ENCODE measurements at places on chromosomes 7 and 10.
A peak's percentile ranks its signal among the peaks of the same experiment; 100 is the strongest.

GRCh38 chr10:22503315-22504088 lies 158.2 kb downstream of the SPAG6 start:
- DNase-seq: peak; percentile 25

- peak; percentile 23 for DNase-seq
Measured at GRCh38 chr10:118543714-118544400, 51.6 kb downstream of the PRLHR start.

- DNase-seq: peak; percentile 48
Measured at GRCh38 chr10:11424456-11425295, 186.8 kb downstream of the USP6NL start.

- DNase-seq: no peak
Measured at GRCh38 chr7:44911911-44912310, 26.6 kb upstream of the PURB start.

DNA sequence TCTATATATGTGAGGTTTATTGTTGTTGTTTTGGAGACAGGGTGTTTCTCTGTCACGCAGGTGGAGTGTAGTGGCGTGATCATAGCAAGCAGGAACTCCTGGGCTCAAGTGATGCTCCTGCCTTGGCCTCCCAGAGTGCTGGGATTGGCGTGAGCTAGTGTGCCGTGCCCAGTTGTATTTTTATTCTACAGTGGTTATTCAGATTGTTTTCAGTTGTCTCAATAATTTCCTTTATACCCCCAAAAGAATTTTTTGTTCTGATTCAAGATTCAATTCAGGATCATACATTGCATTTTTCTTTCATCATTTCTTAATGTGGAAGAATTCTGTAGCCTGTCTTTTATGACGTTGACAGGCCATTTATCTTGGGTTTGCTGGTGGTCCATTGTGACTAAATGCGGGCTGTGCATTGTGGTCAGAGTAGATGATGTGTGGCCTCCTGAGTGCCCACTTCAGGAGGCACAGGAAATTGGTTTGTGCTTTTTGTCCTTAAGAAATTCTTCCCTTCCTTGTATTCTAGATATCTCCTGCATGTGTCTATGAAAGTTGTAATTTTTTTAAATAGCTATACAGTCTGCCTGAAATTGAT lies 22.9 kb downstream of the RBM33 start:
- no peak for DNase-seq

- DNase-seq: no peak
Measured at GRCh38 chr10:10687751-10688150, 329.9 kb upstream of the CELF2 start.

DNA sequence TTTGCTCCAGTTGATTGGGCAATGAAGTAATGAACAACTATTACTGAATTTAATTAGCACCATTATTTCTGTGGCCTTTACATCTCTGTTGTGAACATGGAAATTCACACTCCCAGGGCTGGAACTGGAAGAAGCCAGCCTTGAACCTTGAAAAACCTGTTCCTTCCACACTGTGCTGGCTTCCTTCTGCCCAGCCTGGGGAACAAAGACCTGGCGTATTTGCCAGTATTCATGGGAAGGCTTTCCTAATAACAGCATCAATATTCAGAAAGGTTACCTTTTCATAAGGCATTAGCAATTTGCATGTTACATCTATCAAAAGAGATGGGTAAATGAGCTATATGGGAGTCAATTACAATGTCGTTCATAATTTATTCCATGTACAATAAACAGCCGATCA lies 1.3 kb downstream of the C10orf90 start:
- DNase-seq: no peak

DNA sequence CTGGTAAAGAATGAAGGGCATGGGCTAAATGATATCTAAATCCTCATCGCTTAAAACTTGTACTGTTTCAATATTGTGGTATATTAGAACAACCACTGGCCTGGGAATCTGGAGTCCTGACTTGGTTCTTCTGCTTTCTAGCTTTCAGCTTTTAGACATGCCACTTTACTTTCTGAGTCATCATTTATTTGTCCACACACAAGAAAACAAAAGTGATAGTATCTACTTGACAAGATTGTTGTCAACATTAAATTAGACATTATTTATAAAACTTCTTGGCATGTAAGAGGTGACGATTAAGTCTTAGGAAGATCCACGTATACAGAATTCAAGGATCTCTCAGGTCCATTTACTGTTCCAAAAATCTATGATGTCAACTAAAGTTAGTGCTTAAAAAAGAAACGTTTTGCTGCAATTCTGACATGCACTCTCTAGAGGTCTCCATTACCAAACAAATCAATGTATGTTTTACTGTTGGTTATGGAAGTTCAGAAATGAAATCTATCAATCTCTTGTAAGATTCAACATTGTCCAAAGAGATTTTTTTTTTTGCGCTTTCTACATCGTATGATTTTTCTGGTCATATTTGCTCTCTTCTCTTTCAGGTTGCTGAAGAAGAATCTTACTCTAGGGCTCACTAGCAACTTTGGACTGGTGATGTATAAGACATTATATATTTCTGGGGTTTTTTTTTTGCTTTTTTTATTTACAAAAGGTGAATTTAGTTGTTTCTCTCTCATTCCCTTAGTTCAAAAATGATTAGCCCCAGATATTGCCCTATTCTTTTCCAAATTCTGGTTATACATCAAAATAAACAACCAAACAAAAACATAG lies 53.6 kb upstream of the DYNC1I1 start:
- no peak for DNase-seq

DNA sequence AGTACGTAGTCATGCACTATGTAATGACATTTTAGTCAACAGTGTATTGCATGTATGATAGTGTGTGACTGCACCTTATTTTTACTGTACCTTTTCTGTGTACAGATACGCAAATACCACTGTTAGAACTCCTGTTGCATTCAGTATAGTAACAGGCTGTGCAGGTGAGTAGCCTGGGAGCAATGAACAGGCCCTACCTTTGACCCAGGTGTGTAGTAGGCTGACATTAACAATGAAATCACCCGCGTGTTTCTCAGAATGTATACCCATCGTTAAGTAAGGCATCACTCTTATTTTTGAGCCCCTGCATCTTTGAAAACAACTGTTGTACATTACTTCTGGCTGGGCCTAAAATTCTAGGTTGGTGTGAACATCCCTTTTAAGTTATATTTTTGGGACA lies 41.6 kb downstream of the DAGLB start:
- DNase-seq: no peak

- peak; percentile 3 for DNase-seq
Measured at GRCh38 chr7:133633055-133633454, 380.2 kb downstream of the EXOC4 start.

DNA sequence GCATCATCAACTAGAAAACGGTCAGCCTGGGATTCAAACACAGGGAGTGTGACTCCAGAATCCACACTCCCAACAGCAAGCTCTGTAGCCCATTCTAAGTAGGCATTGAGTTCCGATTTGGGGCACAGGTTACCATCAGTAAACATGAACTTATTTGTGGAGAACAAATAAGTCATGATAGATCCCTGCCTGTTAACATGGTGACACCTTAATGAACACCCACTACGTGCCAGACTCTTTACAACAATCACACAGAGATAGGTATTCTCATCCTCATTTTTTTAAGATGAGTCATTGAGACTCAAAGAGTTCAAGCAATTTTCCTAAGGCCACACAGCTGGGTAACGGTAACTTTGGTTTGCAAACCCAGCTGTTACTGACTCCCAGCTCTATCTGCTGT lies 91.5 kb downstream of the LYZL2 start:
- DNase-seq: peak; percentile 25

DNA sequence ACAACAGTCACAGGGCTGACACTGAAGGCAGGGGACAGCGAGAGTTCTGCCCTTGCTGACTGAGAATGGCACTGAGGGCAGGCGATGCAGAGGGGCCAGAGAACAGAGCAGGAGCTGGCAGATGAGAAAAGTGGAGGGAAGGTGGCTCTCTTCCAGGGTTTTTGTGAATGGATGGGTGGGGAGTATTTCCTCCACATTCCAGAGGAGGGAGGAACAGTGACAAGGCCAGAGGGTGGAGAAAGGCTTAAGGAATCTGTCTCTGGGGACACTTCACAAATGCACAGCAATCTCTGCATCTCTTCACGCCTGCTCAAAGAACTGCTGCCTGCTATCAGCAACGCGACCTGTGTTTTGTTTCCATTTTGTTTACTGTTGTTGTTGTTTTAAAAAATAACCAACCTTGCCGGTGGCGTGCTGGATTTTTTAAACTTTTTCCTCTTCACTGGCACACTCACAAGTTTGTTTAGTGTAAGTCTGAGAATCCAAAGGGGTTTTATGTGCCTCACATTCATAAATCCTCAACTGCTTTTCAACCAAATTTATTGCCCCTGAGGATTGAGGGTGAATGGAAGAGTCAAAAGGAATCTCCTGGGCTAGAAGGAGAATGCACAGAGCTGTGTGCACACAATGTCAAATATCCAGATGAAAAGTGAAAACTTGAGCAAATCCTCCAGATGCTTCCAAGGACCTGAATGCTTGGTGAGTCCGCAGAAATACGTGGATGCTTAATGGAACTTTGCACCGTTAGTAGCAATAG lies 129.3 kb downstream of the GLI3 start:
- peak; percentile 90 for DNase-seq

GRCh38 chr7:105337529-105337928 lies 51.2 kb downstream of the SRPK2 start:
- no peak for DNase-seq

- DNase-seq: no peak
Measured at GRCh38 chr10:79254333-79255006, 92.8 kb upstream of the PPIF start.

DNA sequence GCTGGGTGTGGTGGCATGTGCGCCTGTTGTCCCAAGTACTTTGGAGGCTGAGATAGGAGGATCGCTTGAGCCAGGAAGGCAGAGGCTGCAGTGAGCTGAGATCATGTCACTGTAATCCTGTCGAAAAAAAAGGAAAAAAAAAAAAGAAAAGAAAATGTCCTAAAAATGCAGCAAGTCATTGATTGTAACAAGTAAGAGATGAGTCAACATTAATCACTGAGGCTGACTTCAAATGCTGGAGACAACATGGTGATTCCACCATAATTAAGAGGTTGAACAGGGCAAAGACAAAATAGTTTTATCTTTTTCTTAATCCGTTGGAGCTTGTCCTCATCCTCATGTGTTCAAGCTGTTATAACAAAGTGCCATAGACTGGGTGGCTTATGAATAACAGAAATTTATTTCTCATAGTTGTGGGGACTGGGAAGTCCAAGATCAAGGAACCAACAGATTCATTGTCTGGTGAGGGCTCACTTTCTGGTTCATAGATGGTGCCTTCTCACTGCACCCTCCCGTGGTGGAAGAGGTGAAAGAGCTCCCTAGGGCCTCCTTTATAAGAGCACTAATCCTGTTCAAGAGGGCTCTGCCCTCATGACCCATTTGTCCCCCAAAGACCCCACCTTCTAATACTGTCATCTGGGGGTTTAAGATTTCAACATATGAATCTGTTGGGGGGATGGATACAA lies 60.3 kb downstream of the TBXAS1 start:
- DNase-seq: no peak

- no peak for DNase-seq
Measured at GRCh38 chr7:28137463-28137862, 43.1 kb downstream of the JAZF1 start.

- DNase-seq: no peak
Measured at GRCh38 chr10:37957841-37958240, 18.6 kb downstream of the ZNF25 start.

GRCh38 chr10:92688573-92688926 lies 1.2 kb upstream of the HHEX start:
- DNase-seq: no peak

DNA sequence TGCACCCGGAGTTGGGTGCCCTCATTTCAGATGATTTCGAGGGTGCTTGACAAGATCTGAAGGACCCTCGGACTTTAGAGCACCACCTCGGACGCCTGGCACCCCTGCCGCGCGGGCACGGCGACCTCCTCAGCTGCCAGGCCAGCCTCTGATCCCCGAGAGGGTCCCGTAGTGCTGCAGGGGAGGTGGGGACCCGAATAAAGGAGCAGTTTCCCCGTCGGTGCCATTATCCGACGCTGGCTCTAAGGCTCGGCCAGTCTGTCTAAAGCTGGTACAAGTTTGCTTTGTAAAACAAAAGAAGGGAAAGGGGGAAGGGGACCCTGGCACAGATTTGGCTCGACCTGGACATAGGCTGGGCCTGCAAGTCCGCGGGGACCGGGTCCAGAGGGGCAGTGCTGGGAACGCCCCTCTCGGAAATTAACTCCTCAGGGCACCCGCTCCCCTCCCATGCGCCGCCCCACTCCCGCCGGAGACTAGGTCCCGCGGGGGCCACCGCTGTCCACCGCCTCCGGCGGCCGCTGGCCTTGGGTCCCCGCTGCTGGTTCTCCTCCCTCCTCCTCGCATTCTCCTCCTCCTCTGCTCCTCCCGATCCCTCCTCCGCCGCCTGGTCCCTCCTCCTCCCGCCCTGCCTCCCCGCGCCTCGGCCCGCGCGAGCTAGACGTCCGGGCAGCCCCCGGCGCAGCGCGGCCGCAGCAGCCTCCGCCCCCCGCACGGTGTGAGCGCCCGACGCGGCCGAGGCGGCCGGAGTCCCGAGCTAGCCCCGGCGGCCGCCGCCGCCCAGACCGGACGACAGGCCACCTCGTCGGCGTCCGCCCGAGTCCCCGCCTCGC lies at the start of gene EGFR:
TSS of gene EGFR (plus strand) at position 657 of the 830 bp plus-strand sequence. CDS start 261 bp downstream, outside the sequence.
- peak; percentile 100 for DNase-seq

- peak; percentile 19 for DNase-seq
Measured at GRCh38 chr10:9331583-9332008, 1277.1 kb downstream of the GATA3 start.

GRCh38 chr7:137196648-137197047 lies 146.9 kb downstream of the PTN start:
- no peak for DNase-seq

DNA sequence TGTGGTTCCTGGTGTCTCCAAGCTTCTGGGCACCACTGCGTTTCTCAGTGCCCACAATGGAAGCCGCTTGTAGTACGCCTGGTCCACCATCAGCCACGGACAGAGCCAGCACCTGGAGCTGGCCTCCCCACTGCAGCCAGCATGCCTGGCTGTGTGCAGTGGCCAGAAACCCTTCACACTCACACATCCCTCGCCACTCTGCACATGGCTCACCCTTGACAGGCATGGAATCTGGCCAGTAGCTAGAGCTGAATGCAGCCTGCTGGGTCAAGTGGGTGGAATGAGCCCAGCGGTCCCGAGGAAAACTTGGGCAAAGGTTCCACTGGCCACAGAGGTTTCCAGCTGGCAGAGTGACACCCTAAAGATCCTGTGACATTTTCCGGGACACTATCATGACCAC lies 146.0 kb upstream of the ADO start:
- no peak for DNase-seq

GRCh38 chr10:54203401-54203800 lies 597.6 kb downstream of the PCDH15 start:
- DNase-seq: peak; percentile 3

DNA sequence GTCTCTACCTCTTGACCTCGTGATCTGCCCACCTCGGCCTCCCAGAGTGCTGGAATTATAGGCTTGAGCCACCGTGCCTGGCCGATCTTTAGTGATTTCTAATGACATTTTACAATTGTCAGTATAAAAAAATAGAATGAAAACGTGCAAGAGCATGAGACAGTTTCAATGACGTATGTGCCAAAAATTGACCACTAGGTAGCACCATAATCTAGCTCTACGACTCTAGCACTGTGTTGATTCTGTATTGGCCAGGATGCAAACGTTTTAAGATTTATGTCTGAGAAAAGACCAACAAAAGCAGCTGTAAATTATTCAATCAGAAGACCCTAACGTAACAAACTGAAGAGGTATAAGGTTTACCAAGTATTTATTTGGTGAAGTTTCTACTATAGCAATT lies 25.4 kb upstream of the EXOC6 start:
- DNase-seq: no peak

Measured in H54 (cell line).